ENCODE measurements at places on chromosomes 12 and 14.

DNA sequence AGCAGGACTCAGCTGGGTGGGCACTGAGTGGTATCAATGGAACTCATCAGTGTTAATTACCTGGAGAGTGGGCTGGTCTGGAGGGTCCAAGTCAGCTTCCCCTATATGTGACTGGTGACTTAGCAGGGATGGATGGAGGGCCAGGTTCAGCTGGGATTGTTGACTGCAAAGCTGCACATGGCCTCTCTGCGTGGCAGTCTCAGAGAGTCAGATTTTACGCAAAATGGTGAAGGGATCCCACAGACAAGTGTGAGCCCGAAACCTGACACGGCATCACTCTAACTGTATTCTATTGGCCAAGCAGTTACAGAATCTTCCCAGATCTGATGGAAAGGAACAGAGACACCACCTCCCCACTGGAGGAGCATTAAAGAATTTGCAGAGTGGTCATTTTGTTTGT lies 716.0 kb upstream of the TBX3 start:
- no peak for DNase-seq

DNA sequence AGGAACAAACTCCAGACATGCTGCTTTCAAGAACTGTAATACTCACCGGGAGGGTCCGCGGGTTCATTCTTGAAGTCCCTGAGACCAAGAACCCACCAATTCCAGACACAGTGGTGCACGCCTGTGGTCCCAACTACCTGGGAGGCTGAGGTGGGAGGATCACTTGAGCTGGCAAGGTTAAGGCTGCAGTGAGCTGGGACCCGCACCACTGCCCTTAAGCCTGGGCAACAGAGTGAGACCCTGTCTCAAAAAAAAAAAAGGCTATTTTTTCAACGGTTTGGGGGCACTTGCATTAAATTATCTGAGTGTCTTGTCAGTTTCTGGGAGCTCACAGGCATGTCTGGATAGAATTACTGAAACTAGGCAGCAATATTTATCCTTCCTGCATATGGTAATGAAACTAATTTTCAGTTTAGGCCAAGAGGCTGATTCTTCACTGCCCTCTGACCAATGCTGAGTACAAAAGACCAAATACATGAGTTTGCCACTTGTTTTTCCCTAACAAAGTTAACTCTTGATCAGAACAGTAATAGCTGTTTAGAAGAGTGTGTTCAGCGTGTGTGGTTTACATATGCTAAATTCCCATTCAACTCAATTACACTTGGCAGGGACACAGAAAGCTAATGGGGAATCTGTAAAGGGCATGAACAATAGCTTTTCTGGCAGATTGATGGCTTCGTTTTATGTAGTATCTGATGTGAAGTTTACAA lies 65.8 kb upstream of the RASSF3 start:
- no peak for DNase-seq

DNA sequence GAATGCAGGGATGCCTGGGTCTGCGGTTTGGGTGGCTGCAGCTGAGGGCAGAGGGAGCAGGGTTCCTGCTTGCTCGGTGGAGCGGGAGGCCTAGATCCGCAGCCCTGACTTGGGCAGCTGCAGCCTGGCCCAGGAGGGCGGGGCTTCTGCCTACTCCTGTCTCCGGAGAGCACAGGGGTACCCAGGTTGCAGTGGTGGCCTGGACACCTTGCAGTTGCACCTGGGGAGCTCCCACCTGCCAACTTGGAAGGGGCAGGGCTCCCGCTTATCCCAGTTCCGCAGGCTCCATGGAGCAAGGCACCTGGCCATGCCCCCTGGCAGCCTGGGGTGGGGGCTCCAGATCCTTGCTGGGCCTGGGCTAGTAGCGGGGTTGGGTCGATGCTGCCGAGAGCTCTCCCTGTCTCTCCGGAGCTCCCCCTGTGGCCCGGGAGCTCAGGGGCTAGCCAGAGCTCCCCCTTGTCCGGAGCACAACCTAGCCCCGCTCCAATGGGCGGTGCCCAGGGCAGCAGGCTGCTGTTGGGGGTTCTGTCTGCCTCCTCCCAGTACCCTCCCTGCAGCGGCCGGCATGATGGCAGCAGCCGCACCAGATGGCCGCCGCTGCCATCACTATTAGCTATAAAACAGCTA lies 136.4 kb downstream of the PTPRR start:
- DNase-seq: no peak

GRCh38 chr14:57547131-57547530 lies 53.5 kb upstream of the CCDC198 start:
- no peak for DNase-seq

DNA sequence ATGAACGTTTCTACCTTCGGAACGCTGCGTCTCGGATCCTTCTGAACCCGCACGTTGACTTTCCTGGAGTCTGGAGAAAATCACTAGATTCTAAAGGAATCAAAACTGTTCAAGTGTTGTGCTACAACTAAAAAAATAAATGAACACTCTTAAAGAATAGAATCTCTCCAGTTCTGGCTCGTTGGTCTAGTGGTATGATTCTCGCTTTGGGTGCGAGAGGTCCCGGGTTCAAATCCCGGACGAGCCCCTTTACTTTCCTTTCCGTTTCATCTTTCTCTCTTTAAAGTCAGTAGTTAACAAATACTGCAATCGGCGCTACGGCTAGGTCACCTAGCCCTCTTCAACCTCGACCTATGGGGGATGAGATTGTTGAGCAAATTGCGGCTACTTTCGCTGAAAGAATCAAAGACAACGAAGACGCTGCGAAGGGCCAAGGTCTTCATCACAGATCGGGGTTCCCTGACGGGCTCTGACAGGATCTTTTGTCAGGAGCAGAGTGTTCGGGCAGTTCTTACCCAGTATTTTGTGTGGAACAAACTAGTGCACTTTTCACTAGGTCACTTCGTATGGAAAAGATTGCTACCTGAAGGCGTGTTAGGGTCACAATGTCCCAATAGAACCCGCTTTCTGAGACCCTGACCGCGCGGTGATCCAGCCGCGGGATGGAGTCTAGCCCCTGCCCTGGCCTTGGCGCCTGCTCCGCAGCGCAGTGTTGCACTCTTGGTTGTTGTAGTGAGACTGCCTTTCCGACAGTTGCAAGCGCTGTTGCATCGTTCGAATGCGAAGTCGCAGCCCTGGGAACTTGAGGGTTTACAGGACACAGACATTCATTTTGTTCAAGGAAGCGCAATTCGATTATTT lies 8.4 kb downstream of the OR6S1 start:
- DNase-seq: peak; percentile 67

DNA sequence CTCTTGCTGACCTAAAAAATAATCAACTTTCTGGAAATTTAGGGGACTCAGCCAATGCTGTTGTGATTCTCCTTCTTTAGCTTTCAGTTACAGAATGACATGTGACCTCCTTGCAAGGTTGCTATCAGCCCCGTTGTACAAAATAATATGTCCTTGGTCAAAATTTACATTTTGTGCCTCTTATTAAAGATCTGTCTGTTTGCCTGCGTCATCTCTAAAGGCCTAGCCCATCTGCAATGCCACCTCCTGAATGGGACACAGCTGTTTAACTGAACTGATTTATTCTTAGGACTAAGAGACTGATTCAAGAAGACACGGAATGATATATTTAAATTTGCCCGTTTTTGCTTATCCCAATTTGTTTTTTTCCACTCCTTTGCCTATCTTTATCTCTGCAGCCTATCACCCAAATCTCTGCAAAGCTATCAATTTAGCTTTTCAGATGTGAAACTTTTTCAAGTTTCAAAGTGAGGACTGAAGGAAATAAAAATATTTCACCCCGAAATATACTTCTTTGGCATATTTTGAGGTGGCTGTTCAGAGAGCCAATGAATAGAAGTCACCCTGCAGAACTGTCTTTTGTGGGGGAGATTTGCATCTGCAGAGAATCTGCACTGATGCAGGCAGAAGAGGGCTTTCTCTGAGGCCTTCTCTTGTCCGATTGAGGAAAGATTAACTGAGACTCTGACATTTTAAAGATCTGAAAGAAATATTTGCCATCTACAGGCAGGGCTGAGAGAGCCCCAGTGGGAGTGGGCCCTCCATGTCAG lies 126.0 kb downstream of the VEZT start:
- no peak for DNase-seq

GRCh38 chr12:6335451-6336078 lies 6.3 kb downstream of the TNFRSF1A start:
- no peak for DNase-seq

DNA sequence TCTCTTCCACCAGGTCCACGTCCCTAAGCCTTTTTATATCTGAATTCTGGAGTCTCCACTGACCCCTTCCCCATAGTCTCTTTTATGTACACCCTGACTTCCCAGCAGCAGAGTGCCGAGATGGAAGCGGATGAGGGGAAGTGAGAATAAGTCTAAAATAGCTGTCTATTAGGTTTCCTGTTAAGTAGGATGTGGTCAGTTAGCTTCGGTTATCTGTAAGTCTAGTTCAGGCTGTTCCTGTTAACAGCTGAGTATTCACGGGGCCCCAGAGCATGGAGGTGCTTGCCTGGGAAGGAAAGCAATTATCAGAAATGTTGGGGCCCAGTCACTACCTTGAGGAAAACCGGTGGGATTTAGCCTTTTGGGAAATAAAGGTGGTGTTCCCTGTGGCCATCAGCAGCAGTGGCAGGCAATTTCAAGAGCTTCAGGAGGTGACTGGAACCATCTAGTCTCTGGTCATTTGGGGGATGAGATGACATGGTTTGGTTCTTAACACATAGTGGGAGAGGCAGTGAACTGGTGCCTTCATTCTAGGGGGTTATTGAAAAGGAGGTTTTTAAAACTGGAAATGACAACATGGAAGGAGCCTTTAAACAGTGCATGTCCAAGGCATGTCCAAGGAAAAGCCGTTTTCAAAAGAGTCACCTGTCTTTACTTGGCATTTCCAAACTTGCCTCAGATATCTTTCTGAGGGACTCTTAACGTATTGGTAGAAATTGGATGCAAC lies 21.8 kb downstream of the CHST11 start:
- no peak for DNase-seq

- DNase-seq: no peak
Observed at GRCh38 chr14:94292872-94293577, at the start of gene SERPINA10. SERPINA10 (minus strand) TSS chr14:94293268; CDS start chr14:94290593, 2,675 bp downstream.

DNA sequence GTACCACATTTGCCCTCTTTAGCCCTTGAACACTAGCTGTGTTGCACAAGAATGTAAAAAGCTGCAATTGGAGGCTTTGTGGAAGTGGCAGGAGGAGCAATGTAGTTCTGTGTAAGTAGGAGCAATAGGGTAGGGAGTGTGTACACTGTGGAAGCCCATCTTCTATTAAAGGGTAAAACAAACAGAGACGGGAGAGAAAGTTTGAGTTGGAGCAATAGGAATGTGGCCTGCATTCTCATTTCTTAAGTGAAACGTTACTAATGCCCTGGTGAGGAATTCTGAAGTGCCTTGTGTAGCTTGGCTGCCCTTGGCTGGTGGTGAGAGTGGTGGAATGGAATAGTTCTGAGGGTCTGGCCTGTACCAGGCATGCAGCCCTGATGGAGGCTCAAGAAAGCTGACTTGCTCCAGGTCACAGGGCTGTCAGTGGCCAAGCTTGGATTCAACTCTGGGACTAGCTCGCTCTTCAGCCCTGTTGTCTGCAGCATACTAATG lies 38.8 kb upstream of the ATP23 start:
- no peak for DNase-seq

DNA sequence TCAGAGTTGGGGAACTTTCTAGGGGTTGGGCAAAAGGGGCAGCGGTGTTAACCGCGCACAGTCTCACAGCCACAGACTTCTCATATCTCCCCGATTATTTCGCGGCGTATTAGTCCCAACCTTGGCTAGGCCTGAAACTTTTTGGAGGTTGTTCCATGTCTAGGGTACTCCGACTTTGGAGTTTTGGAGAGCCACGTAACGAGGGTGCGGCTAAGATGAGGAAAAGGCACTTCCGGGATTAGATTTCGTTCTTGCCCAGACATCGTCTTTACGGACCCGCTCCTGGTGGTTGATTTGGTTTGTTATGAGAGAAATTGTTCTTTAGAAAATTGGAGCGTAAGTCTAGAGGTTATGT lies 513 bp downstream of the CCNK start:
- DNase-seq: no peak

DNA sequence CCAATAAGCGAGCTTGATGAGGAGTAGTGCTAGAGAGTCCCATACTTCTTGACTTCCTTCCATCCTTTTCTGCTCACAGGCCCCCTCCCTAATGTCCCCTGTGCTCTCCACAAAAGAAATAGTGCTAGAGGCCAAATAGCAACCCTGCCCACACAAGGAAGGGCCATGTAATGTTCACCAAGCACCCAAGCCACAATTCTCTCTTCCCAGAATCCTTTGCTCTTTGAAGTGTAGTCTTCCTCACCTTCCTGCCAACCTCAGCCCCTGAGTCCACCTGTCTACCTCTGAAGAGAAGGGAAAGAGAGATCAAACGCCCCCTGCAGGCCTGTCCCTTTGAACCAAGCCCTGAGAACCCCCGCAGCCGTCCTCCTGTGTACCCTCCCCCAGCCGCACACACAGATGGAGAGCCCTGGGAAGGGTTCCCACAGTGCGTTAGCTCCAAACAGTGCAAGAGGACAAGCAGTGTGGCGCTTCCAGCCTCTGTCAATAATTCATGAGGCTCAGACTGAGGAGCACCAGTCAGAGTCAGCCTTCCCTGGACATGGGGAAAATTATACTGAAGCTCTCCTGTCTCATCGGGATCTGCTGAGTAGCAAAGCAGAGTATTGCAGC lies 1.9 kb upstream of the DHRS4 start:
- DNase-seq: no peak

GRCh38 chr14:52342849-52343596 lies 28.9 kb downstream of the PTGER2 start:
- no peak for DNase-seq

GRCh38 chr14:70640938-70641547 lies 673 bp upstream of the TTC9 start:
- DNase-seq: peak; percentile 38

DNA sequence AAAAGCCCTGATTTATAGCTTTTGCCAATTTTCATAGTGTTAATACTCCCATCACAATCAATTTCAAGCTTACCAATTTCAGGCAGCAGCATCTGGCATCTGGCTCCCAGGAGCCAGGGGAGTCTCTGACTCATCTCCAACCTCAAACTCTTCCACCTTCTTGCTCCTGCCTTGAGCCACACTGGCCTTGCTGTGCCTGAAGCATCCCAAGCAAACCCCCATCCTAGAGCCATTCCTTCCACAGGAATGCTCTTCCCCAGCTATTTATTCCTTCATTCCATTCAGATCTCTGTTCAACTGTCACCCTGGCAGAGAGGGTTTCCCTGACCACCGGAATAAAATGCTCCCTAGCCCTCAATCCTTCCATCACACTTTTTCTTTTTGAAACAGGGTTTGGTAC lies 13.9 kb upstream of the PPP1CC start:
- DNase-seq: no peak

DNA sequence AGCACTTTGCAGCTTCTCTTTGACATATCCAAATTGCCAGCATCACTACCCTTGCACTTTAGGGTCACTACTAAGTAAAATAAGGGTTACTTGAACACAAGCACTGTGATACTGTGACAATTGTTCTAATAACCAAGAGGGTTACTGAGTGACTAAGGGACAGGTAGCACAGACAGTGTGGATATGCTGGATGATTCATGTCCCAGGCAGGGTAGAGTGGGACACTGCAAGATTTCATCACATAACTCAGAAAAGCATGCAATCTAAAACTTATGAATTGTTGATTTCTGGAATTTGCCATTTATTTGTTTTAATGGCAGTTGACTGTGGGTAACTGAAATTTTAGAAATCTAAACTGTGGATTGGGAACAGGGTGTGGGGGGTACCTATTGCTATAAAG lies 218.8 kb downstream of the KITLG start:
- DNase-seq: no peak

- no peak for DNase-seq
Observed at GRCh38 chr12:60120199-60120598, 524.4 kb downstream of the SLC16A7 start.

- no peak for DNase-seq
Observed at GRCh38 chr14:51022769-51023168, 72.1 kb downstream of the TRIM9 start.

Data from NCI-H1694 treated with DMSO at 0.1 percent for 48 hours (cell line).